OCI-M1 (cell line): ENCODE measurements at places on chromosomes 16 and 17.

DNA sequence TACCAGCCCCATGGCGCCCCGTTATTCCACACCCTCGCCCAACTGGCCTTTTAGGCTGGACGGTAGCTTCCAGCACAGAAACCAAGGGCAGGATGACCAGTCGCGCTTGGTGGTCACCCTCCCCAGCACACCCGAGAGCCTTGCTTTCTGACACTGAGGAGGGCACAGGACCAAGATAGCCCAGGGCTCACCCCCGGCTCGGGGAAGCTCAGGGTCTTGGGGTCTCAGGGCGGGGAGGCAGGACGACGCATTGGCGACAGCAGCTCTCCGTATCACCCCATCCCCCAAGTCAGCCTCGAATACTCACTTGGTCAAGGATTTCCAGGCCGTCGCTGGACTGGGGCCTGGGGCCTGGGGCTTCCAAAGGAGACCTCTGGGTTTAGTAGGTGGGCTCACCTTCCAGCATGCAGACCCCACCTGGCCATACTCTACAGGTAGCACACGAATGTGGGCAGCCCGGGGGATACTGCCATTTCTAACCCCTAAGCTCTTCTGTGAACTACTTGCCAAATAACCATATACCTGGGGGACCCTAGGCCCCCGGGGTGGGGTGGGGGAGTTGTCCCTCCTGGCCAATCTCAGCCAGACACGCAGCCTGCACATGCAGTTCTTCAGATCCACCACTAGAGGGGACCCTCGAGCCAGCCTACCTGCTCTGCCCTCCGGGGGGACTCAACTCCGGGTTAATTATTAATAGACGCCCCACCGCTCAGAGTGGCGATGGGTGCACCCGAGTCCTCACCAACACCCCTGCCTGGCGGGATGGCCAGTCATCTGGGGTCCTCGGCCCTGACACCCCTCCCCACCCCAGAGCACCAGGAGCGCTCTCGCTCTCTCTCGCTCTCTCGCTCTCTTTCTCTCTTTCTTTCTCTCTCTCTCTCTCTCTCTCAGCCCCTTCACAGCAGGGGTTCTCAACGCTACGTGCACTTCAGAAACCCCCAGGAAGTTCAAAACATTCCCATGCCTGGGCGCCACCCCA lies 30.0 kb downstream of the TBC1D16 start:
- peak; percentile 51 for DNase-seq

DNA sequence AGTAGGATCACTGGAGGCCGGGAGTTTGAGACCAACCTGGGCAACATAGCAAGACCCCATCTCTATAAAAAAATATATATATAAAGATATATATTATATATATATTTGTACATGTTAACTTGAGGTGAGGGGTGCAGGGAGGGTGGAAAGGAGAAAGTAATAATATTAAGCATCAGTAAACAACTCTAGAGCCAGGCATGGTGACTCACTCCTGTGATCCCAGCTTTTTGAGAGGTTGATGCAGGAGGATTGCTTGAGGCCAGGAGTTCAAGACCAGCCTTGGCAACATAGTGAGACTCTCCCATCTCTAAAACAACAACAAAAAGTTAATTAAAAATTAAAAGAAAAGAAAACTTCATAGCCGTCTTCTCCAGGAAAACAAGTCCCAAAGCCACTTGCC lies 61.7 kb upstream of the SMURF2 start:
- no peak for DNase-seq

DNA sequence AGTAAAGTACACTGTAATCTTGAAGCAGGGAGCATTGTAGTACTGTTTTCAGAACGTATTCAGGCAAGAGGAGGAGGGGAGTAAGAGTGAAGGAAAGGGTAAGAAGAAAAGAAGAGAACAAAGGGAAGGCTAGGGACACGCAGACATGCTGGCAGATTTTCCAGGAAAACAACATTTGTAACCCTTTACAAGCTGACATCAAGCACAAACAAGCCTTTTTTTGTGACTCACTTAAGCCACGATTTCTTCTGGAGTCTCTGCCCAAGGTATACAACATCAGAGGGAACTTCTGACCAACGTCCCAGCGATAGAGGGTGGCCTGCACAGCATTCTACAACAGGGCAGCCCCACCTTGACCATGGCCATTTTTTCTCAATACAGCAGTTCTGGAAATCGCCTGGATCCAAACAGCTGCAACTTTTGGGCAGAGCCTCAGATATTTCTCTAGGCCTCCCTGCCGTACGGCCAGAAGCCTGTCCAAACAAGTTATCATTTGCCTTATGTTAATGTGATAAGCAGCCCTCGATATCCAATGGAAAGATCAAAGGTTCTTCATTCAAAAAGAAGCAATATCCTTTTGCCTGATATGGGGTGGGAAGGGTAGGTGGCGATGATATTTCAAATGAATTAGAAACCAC lies 247.3 kb downstream of the ZFHX3 start:
- no peak for DNase-seq

DNA sequence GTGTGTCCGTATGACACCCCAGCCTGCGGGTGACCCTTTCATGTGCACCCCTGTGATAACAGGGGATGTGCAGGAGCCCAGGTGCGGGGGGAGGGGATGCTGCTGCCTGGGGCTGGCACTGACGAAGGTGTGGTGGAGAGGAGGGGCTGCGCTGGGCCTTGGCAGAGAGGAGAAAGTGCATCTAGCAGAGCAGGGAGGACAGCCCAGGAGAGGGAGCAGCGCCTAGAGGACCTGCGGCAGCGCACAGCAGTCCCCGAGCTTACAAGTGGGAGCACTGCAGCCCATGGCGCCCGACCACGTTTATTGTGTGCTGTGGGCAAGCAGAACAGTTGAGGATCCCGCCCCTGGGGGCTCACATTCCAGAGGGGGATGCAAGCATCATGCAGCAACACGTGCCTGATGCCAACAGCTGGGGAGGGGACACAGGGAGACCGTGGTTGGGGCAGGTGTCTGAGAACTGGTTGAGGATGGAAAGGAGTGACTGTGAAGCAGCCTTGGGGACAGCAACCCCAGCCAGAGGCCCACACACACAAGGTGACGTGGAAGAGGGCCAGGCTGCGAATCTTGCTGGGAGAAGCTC lies 10.9 kb upstream of the SLC7A5 start:
- DNase-seq: no peak

- no peak for DNase-seq
Observed at GRCh38 chr16:50372611-50373344, 4.0 kb upstream of the BRD7 start.

DNA sequence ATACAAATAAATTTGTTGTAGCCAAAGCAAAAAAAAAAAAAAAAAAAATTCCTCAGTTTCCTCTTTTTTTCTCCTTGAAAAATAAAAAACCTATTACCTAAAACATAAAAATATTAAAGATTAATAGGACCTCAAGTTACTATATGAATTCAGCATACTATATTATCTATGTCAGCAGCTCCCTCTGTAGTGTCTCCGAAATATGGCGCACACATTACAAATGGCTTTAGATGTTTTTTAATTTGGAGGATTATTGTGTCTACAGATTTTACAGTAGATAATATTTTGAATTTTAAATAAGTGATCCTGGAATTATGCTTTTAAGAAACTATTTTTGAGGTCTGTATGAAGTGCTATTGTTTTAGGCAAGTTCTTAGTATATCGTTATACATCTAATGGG lies 94.4 kb downstream of the NLK start:
- no peak for DNase-seq

DNA sequence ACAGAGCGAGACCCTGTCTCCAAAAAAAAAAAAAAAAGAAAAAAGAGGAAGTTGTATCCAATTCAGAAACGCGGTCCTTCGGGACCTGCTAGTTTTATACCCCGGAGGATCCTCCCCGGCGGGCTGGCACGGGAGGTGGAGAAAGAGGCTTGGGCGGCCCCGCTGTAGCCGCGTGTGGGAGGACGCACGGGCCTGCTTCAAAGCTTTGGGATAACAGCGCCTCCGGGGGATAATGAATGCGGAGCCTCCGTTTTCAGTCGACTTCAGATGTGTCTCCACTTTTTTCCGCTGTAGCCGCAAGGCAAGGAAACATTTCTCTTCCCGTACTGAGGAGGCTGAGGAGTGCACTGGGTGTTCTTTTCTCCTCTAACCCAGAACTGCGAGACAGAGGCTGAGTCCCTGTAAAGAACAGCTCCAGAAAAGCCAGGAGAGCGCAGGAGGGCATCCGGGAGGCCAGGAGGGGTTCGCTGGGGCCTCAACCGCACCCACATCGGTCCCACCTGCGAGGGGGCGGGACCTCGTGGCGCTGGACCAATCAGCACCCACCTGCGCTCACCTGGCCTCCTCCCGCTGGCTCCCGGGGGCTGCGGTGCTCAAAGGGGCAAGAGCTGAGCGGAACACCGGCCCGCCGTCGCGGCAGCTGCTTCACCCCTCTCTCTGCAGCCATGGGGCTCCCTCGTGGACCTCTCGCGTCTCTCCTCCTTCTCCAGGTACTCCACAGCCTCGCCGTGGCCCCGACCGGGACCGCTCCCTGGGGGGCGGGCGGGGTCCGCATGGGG lies at the start of gene CDH3:
TSS of gene CDH3 (plus strand) at position 596 of the 779 bp plus-strand sequence. CDS start at position 666, 70 bp downstream.
- DNase-seq: no peak

- DNase-seq: no peak
Observed at GRCh38 chr16:54582631-54583250, 296.2 kb upstream of the IRX3 start.

- DNase-seq: peak; percentile 15
Observed at GRCh38 chr16:67277294-67277998, 1.9 kb upstream of the PLEKHG4 start.

DNA sequence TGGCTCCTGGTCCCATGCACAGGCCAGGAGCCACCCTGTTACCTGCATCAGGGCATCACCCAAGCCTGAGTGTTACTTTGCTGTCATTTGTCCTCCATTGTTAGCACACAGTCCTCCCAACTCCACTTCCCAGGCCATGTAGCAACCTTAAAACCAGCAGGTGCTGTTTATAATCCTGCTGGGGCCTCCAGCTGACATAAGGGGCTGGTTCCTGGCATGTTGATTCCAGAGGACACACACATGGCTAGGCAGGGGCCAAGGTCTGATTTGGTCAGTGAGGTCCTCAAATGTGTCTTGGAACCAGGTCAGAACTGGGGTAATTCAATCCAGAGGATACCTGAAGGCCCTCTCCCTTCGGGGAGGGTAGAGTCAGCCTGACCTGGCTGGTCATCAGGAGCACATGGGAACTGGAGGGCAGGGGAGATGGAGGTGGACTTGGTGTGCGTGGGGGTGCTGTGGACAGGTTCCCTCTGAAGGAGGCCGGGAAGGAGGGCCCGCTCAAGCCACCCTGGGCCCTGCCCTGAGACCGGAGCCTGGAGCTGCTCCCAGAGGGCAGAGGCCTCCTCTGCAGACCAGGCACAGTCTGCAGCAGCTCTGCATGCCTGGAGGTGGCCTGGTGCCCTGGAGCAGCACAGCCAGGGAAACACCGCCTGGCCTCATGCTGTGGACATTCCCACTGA lies 6.6 kb downstream of the ADORA2B start:
- no peak for DNase-seq

GRCh38 chr16:75798714-75799113 lies 72.4 kb upstream of the CPHXL start:
- DNase-seq: no peak

GRCh38 chr17:27458524-27458908 lies 2.3 kb downstream of the KSR1 start:
- no peak for DNase-seq

GRCh38 chr16:56252835-56253234 lies 61.5 kb downstream of the GNAO1 start:
- DNase-seq: no peak

DNA sequence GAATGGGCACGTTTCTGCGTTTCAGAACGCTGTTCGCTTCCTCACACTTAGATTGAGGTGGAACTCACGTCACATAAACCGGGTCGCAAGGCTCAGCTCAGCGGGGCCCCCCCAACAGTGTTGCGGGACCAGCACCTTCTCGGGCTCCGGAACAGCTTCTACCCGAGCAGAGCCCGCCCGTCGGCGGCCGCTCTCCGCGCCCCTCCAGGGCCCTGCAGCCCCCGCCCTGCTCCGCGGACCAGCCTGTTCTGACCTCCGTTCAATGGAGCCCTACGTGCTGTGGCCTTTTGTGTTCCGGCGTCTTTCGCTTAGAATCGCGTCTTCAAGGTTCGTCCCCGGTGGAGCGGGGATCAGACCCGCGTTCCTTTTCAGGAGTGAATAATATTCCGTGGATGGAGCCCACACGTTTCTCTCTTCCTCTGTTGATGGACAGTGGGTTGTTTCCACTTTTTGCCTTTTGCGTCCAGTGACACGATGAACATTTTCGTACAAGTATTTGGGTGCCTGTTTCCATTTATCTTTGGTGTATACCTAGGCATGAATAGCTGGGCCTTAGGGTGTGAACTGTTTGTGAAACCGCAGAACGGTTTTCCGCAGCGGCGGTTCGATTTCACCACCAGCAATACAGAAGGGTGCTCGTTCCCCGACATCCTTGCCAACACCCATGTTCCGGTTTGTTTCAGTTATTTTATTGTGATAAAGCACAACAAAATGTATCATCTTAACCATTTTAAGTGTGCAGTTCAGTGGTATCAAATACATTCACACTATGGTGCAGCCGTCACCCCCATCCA lies 2.3 kb upstream of the SLC22A31 start:
- no peak for DNase-seq

DNA sequence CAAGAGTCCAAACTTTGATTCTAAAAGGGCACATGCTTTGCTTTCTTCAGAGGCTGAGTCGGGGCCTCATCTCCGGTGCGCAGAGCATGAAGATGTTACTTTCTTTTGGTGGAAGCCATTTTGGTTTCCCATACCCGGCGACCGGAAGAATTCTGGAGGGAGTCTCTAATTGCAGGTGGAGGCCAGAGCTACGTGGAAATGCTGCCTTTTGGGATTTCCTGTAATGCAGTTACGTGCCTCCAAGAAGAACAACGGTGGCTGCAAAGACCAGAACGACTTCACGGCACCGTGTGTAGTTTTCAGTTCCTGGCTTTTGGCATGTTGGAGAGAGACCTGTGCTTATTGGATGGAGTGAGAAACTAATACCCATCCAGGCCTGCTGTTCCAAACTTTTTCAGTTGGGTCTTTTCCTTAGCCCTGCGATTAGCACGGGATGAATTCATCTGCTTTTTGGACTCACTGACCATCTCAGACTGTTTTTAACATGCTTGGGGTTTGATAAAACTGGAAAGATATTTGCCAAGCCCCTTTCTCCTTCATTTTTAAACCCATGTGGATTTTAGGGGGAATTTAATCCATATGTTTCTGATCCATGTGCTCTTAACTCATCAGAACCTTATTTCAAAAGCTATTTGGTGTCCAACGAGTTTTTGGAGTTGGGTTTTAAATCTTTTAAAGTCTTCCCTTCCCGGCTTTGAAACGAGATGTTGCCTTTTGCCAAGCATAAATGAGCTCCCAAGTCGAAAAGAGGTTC lies 19.0 kb downstream of the FOXL1 start:
- no peak for DNase-seq

- peak; percentile 98 for DNase-seq
Observed at GRCh38 chr17:8152112-8152775, at the start of gene PER1. TSS of gene PER1 (minus strand) at chr17:8152404. CDS start at chr17:8150706, 1,698 bp downstream.

DNA sequence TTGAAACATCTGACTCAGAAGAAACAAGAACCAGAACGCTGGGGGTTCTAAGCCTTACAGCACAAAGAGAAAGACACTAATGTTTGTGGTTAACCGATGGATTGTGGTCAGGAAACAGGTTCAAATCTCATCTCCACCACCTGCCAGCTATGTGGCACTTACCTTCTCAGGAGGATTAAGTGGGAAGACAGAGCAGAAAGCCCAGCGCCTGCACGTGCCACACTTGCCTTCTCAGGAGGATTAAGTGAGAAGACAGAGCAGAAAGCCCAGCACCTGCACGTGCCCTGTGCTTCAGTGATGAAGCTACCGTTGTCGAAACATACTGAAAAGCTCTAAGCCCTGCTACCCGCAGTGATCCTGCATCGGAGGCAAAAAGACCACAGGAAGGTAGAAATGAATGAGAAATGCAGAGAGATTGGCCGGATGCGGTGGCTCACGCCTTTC lies 90.6 kb downstream of the NXN start:
- no peak for DNase-seq

GRCh38 chr16:27378871-27379481 lies 23.0 kb upstream of the IL21R start:
- no peak for DNase-seq

- DNase-seq: peak; percentile 7
Observed at GRCh38 chr16:68711421-68712139, 25.5 kb upstream of the CDH1 start.
